Caki2 (cell line): ENCODE measurements at places on chromosomes 13 and 19. TPM values are rescaled to one million over a fixed set of nuclear protein-coding genes. Genes with fewer than 3 reads are reported as not detected.

ATP4B gene
- not detected in 2 replicates for total RNA-seq

KLK10 gene
- total RNA-seq = not detected in 2 replicates

ZNF844 gene
- 0.24 TPM in 1 of 2 replicates, not detected in the other for total RNA-seq

CPAMD8 gene
- 0.29 and 0.64 TPM in 2 replicates for total RNA-seq

SLC8A2 gene
- total RNA-seq = not detected in 2 replicates

ZNF571 gene
- 0.74 and 0.84 TPM in 2 replicates for total RNA-seq

PCP2 gene
- not detected in 2 replicates for total RNA-seq

ZNF471 gene
- total RNA-seq = not detected in 2 replicates

MAP2K7 gene
- 5.0 and 8.6 TPM in 2 replicates for total RNA-seq

KLK12 gene
- not detected in 2 replicates for total RNA-seq

APOC1 gene
- total RNA-seq = 6.1 and 24.1 TPM in 2 replicates

TYROBP gene
- not detected in 2 replicates for total RNA-seq

ZNF560 gene
- total RNA-seq = not detected in 2 replicates

PSG1 gene
- not detected in 2 replicates for total RNA-seq

SHISA7 gene
- not detected in 2 replicates for total RNA-seq

CCDC8 gene
- total RNA-seq = 0.12 and 0.51 TPM in 2 replicates

GNG7 gene
- 0.38 and 0.47 TPM in 2 replicates for total RNA-seq

IQCN gene
- total RNA-seq = not detected in 2 replicates

PALM gene
- total RNA-seq = 14.1 and 20.5 TPM in 2 replicates

LHFPL6 gene
- total RNA-seq = 1.7 and 3.1 TPM in 2 replicates

DNAAF3 gene
- 30.9 and 32.8 TPM in 2 replicates for total RNA-seq

SHISA2 gene
- 127 and 148 TPM in 2 replicates for total RNA-seq

KLK2 gene
- not detected in 2 replicates for total RNA-seq

PRR22 gene
- 0.47 and 4.6 TPM in 2 replicates for total RNA-seq

CBARP gene
- total RNA-seq = 0.24 and 1.9 TPM in 2 replicates

SKA3 gene
- total RNA-seq = 11.5 and 14.1 TPM in 2 replicates

LHB gene
- not detected in 2 replicates for total RNA-seq

ZNF93 gene
- 4.5 and 9.0 TPM in 2 replicates for total RNA-seq

FOXO1 gene
- 0.58 and 0.68 TPM in 2 replicates for total RNA-seq

KRTDAP gene
- total RNA-seq = not detected in 2 replicates

CGB1 gene
- total RNA-seq = not detected in 2 replicates

CCDC159 gene
- total RNA-seq = 1.5 TPM in 2 replicates
